Activated gamma-delta T cell treated with Interleukin-2 at 50 U/mL for 16 hours (primary cell): ENCODE measurements at places on chromosomes 12 and 14.
A peak's percentile ranks its signal among the peaks of the same experiment; 100 is the strongest.

DNA sequence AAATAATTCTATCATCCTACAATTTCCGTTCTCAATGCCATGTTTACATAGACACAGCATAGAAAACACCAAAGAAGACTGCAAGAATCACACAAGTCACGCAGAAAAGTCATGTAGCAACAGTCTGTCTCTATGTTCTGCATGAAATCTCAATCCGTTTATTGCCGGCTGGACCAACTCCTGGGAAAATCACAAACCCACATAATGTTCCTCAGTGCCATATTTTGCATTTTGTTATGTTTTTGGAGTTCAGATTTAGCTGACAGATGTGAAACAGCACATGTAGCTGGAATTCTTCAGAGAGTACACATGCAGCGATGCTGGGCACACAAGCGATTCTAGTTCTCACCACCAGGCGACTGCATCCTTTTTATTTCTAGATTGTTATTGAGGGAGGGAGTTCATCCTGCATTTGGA lies 193.1 kb downstream of the APAF1 start:
- DNase-seq = no peak

DNA sequence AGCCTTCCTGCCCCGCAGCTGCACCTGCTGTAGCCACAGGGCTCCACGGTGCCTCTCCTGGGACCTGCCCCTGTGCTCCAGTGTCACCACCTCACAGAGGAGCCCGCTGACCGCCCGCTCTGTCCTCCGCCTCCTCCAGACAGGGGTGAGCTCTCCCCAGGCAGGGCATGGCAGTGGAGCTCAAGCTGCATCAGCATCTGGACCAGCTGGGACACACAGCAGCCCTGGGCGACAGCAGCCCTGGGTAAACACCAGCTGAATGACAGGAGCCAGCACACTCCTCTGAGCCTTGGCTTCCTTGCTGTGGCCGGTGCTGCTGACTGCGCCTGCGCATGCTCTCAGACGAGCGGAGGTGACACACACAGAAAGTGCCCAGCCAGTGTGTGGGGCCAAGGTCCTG lies 22.0 kb downstream of the CHGA start:
- DNase-seq = no peak

DNA sequence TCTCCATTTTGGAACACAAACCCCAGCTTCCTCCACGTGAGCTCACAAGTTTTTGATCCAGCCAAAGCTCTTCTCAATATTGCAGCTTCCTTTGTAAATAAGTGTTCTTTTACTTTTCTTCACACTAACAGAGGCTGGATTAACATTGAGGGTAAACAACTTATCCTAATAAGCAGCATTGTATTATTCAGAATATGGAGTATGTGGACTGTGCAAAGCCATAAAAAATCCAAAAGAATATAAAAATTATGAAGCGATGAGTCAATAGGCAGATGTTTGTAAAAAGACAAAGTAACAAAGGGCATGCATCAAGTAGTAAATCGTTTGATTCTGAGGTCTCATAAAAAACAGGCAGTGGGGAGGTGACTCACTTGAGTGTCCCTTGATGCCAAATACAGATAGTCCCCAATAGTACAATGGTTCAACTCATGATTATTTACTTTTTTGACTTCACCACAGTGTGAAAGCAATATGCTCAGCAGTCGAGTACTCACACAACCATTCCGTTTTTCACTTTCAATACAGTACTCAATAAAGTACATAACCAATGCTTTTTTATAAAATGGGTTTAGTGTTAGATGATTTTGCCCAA lies 23.1 kb upstream of the KCNK10 start:
- no peak for DNase-seq

DNA sequence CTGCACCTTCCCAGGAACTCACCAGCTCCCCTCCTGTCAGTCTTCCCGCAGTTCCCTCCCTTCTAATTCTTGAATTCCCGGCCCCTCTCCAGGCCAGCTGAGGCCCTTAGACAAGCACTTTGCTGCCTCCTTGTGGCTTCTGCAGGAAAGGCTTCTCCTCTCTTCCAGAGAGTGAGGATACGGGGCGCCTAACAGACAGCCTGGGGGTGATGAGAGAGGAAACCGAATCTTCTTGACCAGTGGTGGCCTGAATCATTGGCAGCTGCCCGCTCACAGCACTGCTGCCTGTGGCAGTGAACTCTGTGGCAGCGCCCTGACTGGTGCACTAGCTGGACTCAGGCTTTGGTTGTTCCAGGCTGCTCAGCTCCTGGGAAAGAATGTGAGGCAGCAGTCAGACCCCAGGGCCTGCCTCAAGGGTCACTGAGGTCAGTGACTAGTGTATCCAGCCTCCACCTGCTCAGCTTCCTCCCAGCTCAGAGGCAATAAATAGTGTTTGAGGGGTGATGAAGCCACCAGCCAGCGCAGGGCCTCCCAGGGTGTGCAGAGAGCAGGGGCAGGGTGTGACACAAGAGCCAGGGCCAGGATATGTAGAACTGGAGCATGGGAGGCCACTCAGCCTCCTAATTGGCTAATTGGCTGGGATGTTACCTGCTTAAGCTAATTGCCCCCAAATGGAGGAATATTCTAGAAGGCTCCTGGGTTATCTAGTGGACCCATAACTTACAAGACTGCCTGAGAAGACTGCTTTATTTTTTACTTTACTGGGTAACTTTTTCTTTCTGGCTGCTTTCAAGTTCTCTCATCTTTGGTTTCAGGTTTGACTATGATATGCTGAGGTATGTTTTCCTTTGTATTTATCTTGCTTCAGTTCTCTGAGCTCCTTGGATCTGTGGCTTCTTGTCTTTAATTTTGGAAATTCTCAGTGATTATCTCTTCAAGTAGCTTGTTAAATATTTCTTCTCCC lies 12.9 kb upstream of the MCRS1 start:
- peak; percentile 57 for DNase-seq

GRCh38 chr12:93572712-93573551 lies 457 bp downstream of the SOCS2 start:
- no peak for DNase-seq

DNA sequence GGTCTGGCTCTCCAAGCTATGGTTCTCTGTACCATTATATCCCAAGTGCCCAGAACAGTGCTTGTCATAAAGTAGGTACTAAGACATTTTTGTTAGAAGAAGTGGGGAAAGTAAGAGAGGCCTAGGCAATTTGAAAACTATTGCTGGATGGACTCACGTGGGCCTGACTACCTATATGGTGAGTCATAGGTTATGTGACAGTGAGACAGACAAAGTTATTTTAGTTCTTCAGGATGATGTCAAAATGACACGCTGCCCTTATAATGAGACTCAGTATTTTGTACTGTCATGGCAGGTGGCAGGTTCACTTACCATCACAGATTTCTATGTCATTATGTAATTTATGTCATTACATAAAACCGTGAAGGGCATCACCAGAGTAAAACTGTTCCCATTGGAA lies 53.1 kb downstream of the PARP11 start:
- no peak for DNase-seq

DNA sequence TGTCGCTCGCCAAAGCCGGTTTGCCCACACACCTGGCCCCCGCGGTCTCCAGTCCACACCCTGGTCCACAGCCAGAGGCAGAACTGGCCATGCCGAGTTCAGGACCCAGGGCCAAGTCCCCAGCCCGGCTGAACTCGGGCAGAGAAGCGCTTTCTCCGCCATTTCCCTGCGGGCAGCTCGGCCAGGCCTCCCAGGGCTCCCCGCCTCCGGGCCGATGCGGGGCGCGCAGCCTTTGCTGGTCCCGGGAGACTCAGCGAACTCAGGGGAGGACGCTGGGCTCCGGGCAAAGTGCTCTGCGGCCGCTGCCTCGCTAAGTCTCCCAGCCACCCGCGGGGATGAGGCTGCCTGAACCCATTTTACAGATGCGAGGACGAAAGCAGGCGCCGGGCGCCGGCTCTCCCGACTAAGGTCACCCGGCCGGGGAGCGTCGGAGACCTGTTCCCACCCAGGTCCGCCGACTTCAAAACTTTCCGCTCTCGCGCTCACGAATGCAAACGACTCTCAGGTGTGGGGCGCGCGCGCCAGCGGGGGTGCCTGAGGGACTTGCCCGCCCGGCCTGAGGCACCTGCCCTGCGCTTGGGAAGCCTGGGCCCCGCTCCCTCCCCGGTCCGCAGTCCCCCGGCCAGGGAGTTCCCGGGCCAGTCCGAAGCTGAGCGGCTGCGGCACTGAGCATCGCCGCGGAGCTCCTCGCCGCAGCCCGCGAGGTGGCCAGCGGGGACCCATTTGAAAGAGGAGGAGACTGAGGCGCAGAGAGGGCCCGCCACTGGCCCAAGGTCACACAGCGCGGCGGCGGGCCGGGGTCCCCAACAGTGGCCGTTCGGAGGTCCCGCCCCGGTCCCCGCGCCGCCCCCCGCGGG lies 627 bp downstream of the TESC start:
- no peak for DNase-seq

DNA sequence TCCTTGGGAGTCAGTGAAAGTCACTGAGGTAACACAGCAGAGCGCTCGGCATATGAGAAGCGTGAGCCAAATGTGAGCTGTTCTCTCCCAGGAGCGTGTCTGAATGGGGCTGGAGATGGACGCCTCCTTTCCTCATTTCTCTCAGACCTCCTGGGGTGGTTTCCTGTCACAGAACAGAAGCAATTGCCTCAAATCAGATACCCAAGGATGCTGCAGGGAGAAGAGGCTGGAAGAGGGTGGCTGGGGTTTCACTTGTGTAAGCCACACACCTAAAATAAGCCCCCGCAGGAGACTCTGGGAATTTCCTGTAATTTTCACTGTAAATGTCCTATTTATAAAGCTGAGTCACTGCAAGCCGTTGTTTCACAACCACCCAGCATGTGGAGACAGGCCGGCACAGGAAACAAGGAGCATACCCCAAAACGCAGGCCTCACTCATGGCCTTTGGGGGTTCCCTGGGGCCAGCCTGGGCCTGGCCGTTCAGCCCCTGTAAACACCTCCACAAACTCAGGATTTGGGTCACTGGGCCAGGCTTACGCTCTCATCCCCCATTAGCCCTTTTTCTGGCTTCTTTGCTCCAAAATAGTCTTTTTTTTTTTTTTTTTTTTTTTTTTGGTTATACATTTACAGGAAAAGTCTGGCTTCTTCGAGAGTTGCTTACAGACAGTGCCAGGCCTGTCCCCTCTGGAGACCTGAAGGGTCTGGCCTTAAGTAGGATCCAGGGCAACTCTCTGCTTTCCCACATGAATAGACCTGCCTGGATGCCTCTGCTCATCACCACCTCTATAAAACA lies 55.3 kb downstream of the VCPKMT start:
- DNase-seq = peak; percentile 38

DNA sequence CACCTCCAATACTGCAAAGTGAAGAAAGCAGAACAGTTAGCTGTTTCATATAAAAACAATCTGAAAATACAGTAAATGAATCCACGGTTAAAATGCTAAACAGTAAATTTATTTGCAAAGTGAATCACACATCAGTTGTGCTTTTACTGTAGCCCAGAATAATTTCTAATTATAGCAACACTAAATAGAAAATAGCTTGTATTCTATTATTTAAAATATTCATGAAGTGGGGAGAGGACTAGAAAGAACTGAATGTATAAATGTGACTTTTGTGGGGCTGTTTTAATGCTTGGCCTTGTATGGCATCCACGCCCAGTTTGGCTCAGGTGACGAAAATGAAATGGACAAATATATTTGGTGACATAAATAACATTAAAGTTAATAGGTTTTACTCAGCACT lies 148.2 kb downstream of the ATP23 start:
- no peak for DNase-seq

GRCh38 chr12:31589904-31590641 lies 863 bp downstream of the DENND5B start:
- no peak for DNase-seq

DNA sequence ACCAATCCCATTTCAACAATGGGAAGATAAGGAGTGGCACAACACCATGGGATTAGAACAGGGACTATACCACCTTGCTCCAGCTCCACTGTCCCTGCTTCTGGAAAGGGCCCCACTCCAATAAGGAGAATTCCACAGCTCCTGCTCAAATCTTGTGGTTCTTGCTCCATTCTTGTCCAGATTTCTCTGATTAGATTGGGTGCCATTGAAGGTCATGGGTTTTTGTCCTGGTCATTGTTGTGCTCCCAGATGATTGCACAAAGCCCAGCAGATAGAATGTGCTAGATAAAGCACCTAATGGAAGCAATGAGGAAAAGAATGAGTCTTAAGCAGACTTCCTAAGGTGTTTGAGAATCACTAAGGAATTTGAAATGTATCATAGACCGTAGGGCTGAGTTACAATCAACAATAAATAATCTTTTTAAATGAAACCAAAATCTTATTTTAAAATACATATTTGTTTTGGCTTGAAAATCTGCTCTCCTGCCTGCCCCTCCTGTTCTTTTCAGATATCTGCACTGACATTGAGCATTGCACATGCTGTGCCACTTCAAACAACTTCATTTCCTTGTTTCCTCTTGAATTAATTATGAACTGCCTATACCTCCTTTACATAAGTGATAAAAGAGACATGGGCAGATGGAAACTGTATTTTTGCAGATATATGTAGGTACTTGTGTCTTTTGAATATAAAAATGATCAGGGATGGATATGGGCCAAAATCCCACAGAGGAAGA lies 115.9 kb downstream of the FGD4 start:
- no peak for DNase-seq

GRCh38 chr12:122964439-122965257 lies 1.6 kb downstream of the ABCB9 start:
- DNase-seq = no peak

GRCh38 chr12:130671556-130671955 lies 44.5 kb downstream of the RIMBP2 start:
- DNase-seq = no peak

- DNase-seq = no peak
Measured at GRCh38 chr14:88818018-88818417, 6.4 kb upstream of the TTC8 start.

GRCh38 chr12:78095623-78096022 lies 264.9 kb downstream of the NAV3 start:
- no peak for DNase-seq

DNA sequence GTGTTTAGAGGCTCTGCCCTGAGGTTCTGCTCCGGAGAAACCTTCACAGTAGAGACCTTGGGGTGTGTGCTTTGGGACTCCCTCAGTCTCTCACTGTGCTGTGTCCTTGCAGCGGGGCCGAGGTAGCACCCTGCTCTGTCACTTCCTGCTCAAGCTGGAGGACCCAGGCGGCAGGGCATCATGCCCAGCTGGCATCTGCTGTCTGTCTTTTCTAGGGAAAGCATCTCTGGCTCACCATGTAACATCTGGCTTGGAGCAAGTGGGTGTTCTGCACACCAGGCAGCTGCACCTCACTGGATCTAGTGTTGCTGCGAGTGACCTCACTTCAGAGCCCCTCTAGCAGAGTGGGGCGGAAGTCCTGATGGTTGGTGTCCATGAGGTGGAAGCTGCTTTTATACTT lies 124.5 kb downstream of the ESRRB start:
- DNase-seq = no peak

DNA sequence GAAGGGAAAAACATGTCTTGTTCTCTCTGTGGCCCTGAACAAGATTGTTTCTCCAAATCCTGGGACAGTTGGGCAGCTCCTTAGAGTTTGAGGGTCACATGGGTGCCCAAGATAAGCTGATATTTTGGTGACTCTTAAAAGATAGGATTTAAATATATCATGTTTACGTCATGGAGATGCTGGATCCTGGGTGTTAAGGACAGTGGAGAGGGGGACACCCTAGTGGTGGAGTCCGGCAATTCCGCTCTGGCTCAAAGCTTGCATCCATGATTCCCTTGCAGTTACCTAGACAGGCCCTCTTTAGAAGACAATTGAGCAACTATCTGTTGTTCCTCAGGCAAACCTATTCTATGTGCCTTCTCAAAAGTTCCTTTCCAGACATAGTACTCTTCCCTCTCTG lies 101.8 kb downstream of the CMKLR1 start:
- no peak for DNase-seq
